Transverse colon (tissue), 4 donors: ENCODE measurements at places on chromosomes 4 and X. TPM values are rescaled to one million over a fixed set of nuclear protein-coding genes. Genes with fewer than 3 reads are reported as not detected.

DNA sequence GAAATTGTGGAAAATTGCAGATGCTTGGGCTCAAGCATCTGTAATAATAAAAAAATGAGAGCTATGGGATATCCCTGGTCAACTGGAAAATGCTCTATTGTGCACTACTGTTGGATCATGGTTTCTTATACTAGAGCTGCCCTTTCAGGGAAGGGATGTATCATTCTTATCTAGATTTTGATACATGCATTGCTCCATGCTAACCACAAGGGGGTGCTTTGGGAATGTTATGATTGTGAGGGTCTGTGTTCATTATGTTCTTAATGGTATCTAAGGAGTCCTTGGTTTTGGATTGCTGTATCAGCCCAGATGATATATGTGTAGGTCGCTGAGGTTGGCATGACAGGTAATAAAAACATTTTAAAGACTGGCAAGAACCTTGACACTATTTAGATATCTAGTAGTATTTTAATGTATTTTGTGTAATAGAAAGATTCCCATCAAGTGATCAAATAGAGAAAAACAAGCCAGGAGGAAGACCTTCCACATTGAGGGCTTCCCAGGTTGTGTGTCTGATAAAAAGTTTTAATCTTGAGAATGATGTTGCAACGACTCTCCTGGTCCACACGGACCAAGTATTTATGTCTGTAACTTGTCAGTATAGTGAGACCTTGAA lies 49.2 kb upstream of the TLR2 start:
- no peak for DNase-seq

GRCh38 chr4:148017801-148018200 lies 285.9 kb downstream of the ARHGAP10 start:
- no peak for DNase-seq

DNA sequence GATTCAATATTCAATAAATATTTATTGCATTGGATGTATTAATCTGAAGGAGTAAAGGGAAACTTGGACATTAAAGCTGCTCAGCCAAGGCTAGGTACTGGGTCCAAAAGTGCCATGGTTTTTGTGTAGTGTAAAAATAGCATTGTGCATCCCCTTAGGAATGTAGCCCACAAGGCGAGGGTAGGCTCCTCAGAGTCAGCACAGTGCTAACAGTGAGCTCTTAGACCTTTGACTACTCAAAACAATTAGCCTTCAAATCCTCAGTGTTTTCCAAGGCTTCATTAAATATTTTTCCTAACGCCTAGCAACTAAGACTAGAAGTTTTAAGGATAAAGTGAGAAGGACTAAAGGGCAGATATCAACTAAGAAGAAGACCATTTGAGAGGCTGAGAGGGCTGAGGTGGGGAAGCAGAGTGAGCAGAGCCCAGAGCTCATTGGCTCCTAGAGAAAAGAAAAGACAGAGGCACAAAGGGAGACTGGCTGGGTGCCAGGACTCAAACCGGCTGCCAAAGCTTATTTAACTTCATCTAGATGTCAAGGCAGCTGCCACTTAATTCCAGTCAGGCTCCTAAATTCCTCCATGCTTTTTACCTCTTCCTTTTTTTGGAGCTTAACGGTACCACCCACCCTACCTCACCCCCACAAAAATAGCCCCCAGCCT lies 17.0 kb downstream of the PRKG2 start:
- no peak for DNase-seq

DNA sequence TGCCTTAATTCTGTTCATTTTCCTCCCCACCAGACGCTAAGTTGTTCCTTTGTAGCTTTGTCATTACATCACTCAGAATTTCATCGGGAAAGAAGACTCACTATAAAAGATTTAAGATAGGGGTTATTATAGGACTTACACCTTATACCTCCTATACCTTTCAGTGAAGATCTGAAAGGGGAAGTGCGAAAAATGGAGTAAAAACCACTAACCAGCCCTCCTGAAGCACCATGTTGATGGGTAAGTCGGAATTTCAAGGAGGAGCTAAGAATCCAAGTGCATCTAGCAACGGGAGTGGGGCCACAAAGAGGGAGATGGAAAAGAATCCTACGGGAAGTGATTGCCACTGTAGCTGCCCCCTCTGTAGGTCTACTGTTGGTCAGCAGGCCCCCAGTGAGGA lies 119.1 kb upstream of the H2AZ1 start:
- DNase-seq = no peak

GRCh38 chr4:108049406-108049805 lies 59.7 kb downstream of the HADH start:
- no peak for DNase-seq

DNA sequence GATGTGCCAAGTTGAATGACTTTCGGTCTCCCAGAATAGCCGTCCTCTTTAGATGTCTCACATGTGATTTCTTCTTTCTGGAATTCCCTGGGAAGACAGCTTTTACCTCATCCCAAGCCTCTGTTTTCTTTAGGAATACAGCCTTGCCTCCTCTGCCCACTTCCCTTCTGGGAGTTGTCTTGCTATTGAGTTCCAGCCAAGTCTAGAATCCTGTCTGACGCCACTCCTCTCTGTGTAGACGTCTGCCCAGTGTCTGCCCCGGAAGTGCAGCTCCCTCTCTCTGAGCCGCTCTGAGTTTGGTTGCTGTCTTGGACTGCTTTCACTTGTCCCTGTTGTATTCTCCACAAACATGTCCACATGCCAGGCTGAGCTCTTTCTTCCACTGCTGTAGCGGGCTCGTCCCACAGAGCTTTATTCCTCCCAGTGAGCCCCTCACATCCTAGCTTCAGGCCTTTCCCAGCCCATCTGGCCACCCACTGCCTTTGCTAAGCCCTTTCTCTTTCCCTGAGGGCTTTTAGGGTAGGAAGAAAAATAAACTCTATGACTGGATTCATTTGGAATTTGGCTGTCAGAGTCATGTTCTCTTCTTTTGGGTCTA lies 9.0 kb upstream of the IGFBP7 start:
- peak; percentile 54 for DNase-seq

- no peak for DNase-seq
Measured at GRCh38 chr4:21678711-21679110, 269.9 kb downstream of the KCNIP4 start.

DNA sequence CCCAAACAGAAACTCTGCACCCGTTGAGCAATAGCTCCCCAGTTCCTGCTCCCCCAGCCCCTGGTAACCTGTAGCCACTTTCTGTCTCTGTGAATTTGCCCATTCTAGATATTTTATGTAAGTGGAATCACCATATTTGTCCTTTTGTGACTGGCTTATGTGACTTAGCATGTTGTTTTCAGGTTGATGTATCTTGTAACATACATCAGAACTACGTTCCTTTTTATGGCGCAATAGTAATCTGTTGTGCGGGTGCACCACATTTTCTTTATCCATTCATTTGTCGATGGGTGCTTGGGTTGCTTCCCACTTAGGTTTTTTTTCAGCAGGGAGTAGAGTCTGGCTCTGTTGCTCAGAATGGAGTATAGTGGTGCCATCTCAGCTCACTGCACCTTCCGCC lies 6.6 kb upstream of the PDZD4 start:
- DNase-seq = no peak

DNA sequence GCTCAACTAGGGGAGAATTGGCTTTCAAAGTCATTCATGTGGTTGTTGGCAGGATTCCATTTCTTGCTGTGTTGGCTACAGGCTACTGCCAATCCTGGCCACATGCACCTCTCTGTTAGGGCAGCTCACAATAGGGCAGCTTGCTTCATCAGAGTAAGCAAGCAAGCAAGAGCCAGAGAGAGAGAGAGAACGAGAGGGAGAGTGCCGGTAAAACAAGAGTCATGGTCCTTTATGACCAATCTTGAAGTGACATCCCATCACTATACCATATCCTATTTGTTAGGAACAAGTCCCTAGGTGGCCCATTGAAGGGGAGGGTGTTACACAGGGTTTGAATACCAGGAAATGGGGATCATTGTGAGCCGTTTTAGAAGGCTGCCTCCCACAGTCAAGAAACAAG lies 33.0 kb upstream of the TLR2 start:
- DNase-seq = no peak

DNA sequence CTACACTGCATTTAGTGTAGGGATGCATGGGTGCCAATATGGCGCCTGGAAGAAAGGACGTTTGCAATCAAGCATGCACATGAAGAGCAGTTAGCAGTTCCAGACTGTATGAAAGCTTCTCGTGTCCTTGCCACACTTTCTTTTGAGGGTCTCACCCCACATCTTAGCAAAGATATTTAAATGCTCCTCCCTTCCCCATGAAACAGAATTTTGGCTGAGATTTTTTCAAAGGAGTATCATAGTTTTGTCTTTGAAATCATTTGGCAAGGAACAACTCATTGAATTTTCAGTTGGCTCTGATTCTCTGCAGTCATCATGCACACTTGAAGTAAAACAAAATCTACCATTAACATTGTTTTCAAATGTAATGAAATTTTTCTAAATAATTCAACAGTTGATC lies 39.6 kb upstream of the STIM2 start:
- DNase-seq = no peak

GRCh38 chr4:23871426-23871825 lies 18.4 kb downstream of the PPARGC1A start:
- DNase-seq = no peak

GRCh38 chr4:26916195-26916594 lies 55.6 kb downstream of the STIM2 start:
- DNase-seq = no peak

DNA sequence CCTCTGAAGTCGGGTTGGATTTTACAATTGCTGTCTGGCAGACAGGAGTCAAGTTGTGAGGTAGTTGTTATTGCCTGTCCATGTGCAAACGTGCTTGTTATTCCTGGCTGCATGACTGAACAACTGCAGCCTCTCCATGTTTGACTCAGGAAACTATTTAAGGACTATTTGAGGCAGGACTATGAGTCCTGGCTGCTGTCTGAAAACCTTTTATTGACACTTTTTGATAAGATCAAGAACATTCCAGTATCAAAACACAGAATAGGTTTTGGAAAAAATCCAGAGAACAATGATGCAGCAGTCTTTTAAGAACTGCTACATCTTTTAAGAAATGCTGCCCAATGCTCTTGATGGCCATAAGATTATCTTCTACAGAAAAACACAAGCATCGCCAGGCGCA lies 10.0 kb upstream of the SPRY1 start:
- DNase-seq = no peak

DNA sequence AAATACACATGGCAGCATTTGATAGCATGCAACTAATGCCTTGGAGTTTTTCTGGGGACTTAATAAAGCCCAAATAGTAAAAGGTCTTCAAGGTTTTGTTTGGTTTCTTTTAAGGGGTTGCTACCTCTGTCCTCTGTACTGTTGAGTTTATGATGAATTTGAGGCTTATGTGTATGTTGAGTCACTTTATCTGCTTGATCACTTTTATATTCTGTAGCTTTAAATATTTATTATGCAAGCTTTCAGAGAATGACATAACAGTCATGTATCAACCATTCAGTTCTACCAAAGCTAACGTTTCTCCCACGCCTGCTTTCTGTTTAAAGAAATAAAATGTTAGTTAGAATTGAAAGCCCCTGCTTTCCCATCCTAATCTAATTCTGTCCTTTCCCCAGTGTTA lies 122.2 kb downstream of the NHS start:
- DNase-seq = no peak

The USP26 gene
- not detected for total RNA-seq

The LRCH2 gene
- 4.2 TPM for total RNA-seq

The PDGFRA gene
- 190 TPM for total RNA-seq
